HS-5 (cell line): ENCODE measurements at places on chromosomes 3 and 15.

DNA sequence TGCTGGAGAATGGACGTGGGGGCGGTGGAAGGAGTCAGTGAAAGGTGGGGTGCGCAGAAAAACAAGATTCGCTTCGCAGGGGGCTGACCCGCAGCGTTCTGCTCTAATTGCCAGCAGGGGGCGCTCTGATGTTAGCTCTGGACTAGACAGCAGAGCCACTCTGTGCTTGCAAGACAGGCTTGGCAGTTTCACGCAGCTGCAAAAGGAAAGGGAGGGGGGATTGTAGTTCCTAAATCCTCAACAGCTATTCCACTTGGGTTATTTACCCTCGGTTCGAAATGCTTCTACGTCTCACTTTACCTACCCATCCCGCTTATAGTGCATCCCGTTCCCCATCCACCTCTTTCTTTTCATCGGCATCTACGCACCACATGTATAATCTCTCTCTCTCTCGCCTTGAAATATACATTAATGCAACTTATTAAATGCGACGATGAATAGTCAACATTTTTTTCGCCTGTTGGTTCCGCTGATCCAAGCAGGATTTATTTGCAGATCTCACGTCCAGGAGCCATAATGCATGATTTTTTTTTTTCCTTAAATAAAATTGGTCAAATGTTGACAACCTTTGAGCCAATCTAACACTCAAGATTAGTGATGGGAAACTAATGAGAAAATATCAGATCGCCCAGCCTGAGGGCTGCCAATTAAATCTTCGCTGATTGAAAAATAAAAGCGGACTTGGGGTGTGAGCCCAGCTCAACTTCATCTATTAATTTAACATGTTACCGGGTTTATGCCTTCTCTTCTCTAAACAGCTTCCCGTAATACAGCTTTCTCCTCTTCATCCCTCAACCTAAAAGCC lies 216.4 kb downstream of the MEIS2 start:
- DNase-seq, result peak; percentile 42

GRCh38 chr3:78003090-78003489 lies 963.2 kb downstream of the ROBO2 start:
- no peak for DNase-seq

GRCh38 chr3:132804498-132804897 lies 82.3 kb upstream of the NPHP3 start:
- DNase-seq, result no peak

GRCh38 chr3:81778678-81779182 lies 17.3 kb upstream of the GBE1 start:
- DNase-seq, result no peak

DNA sequence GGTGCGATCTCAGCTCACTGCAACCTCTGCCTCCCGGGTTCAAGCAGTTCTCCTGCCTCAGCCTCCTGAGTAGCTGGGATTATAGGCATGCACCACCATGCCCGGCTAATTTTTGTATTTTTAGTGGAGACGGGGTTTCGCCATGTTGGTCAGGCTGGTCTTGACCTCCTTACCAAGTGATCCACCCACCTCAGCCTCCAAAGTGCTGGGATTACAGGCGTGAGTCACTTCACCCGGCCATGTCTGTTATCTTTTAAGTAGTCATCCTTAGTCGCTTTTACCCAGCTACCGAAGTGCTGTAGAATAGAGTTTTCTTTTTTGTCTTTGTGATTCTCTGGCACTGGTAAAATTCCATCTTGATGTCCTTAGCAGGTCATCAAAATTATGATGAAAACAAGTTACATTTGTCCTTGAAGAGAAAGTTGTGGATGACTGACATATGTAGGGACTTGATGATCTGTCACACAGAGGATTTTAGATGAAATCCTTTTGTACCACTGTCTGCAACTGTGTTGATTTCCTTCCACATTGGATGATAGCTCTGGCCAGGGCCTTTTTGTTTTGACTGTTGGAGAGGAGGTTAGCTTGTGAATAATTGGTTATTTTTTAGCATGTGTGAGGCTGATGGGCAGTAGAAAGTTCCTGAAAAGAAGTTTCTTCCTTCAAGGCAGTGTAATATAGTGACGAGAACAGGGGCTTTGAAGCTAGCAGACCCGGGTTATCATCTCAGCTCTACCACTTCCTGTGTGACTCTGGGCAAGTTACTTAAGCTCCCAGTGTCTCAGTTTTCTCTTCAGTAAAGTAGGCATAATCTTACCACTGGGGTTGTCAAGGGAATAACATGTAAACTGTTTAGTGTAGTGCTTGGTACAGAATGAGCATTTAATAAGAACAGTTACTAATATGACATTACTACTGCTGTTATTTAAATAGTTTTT lies 18.8 kb downstream of the ATG7 start:
- DNase-seq, result peak; percentile 35

DNA sequence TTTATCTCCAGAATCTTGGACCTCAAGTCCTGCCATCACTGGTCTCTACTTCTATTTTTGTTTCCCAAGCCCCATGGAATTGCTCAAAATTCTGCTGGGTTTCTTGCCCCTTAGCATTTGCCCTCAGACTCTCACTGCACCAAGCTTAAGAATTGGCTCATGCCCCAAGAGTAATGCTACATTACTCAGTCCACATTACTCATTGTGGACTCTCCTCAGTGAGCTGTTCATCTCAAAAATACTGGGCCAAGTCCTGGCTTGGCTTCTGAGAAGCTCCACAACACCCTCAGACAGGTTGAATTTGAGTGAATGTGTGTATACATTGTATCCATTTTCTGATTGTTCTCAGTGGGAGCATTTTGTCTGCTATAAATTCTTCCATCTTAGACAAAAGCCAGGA lies 364.4 kb upstream of the ARHGEF26 start:
- no peak for DNase-seq

GRCh38 chr15:34588046-34588674 lies 4.7 kb upstream of the GOLGA8B start:
- peak; percentile 88 for DNase-seq

GRCh38 chr15:34582461-34583371 lies 735 bp downstream of the GOLGA8B start:
- no peak for DNase-seq

DNA sequence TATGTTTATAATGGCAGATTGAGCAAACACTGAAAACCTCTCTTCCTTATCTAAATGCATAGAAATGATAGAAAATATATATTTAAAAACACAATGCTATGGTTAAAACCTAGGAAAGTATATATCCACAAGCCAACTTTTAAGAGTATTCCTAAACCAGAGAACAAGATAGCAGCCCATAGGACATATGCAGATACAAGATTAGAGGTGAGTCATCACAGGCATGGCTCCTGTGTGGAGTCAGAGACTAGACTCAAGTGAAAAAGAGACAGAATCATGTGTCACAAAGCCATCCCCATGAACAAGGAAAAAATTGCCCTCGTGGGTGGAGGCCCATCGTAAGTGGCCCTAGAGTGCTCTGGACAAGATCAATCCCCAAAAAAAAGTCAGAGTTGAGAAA lies 199.4 kb upstream of the PPP2R3A start:
- DNase-seq, result no peak
